Brain microvascular endothelial cell (primary cell): ENCODE measurements at places on chromosomes 16 and 17.

- no peak for DNase-seq
These were observed 32.3 kb downstream of the TRPV2 start for GRCh38 chr17:16447676-16448075.

- DNase-seq, result no peak
These were observed 156.0 kb downstream of the CDH13 start for GRCh38 chr16:82782715-82783251.

DNA sequence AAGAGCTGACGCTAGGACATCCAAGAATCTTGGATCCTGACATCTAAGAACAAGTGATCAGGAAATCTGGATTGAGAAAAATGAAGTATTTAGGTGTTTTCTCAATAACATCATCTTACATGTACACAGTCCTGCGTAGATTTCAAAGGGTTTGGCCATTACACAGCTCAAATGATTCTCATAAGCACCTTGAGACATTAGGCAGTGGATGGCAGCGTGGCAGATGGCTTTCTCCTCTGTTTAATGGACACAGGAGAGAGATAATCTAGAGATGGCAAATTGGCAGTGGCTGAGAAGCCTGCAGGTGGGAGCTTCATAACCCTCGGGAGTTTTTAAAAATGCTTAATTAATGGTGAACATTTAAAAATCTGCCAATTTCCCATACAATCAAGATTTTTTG is 137.5 kb downstream of the ZFHX3 start:
- no peak for DNase-seq

GRCh38 chr17:72385475-72385874 is 264.7 kb downstream of the SOX9 start:
- no peak for DNase-seq

DNA sequence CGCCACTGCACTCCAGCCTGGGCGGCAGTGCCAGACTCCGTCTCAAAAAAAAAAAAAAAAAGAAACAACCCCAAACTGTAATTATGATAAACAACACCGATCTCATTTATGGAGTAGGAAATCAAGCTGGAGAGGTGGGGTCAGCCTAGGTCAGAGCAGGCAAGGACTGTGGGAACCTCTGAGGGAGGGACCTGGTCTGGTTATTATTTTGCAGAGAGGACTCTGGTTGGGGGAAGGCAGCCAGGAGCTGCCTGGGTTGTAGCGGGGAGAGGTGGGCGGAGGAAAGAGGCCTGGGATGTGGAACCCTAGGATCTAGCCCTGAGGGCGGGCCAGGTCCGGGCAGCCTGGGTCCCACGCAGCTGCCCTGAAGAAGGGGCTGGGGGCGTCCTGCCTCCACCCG is 10.9 kb upstream of the HS3ST6 start:
- DNase-seq, result no peak

DNA sequence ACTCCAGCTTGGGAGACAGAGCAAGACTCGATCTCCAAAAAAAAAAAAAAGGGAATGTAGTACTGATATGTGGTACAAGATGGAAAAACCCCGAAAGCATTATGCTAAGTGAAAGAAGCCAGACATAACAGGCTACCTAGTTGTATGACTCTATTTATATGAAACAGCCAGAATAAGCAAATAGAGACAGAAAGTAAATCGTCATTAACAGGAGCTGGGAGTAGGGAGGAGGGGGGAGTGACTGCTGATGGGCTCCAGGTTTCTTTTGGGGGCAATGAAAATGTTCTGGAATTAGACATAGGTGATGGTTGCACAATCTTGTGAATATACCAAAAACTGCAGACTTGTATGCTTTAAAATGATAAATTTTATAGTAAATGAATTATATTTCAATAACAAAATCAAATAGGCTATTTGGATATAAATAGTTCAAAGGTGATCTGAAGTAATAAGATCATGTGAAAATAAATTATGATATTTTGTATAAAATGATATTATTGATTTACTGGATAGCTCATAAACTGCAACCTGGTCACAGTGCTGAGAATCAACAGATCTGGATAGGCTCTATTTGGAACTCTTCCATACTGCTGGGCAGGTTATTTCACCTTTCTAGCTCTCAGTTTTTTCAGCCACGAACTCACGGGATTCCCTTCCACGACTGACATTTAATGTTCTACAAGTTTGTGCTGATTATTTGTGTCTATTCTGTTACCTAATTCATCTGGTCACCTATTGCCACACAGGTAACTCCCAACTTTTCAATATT is 27.1 kb downstream of the ZNF652 start:
- no peak for DNase-seq

DNA sequence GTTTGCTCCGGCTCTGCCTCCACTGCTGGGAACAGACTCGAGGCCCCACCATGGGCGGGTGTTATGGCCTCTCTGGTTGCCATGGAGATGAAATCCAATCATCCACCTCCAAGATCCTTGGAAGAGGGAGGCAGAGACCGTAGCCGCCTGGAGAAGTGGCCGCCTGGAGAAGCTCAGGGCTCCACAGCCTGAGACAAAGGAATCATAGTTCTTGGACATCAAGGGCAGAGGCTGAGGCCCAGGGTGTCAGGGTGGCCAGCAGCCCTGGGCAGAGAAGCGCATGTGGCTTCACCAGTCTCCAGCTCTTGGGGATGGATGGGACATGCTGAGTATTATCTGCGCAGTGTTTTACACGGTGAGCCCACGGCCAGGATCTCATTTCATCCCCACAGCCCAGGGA is 36.2 kb downstream of the ABR start:
- peak; percentile 14 for DNase-seq

- DNase-seq, result no peak
These were observed 14.4 kb upstream of the FBXO47 start for GRCh38 chr17:38981636-38982035.

- no peak for DNase-seq
These were observed 15.9 kb upstream of the ARHGAP17 start for GRCh38 chr16:25031132-25031440.

DNA sequence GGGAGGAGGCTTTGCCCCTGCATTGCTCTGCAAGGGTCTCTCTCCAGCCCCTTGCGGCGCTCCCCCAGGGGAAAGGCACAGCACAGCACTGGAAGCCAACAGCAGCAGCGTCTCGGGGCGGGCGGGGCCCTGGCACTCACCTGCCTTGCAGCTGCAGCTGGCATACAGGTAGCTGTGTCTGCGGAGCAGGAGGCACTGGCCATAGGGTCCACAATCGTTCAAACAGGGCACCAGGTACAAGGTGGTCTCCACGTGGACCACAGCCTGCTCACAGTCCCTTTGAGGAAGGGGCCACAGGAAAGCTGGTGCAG is 4.2 kb upstream of the MRPL28 start:
- no peak for DNase-seq

DNA sequence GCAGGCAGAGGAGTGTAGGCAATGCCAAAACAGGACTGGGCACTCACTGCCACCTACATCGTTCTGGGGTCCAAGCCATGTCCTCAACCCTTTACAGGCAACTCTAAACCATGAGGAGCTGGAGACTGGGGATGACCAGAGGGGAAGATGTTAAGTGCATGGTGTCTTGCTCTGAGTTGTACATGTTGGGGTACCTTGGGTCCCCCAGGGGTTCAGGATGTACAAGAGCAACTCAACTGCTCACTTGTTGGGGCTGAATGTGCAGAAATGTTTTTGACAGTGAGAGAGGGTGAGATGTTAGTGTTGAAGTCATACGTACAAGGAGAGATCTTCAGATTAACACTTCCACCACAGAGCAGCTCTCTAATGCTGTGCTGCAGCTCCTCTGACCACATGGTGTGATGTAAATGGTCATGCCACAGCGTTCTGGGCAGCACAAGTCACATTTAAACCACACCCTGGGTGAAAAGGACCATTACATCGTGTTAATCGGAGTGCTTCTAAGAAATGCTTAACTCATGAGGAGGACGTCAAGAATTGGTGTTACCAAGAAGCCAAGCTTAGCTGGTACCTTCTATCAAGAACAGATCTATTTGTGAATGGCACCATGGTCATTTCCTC is 2.4 kb downstream of the CCL18 start:
- DNase-seq, result no peak

DNA sequence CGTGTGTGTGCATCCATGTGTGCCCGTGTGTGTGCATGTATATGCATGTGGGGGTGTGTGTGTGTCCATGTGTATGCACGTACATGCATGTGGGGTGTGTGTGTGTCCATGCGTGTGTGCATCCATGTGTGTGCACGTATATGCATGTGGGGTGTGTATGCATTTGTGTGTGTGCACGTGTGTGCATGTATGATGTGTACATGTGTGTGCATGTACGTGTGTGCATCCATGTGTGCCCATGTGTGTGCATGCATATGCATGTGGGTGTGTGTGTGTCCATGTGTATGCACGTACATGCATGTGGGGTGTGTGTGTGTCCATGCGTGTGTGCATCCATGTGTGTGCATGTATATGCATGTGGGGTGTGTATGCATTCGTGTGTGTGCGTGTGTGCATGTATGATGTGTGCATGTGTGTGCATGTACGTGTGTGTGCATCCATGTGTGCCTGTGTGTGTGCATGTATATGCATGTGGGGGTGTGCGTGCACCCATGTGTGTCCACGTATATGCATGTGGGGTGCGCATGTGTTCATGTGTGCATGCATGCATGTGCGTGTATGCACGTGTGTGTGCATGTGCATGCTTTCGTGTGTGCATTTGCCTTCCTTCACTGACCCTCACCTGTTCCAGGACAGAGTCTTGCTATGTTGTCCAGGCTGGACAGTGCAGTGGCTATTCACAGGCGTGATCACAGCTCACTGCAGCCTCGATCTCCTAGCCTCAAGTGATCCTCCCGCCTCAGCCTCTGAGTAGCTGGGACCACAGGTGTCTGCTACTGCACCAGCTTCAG is 129.6 kb upstream of the TNRC6C start:
- no peak for DNase-seq

- DNase-seq, result no peak
These were observed 64.6 kb downstream of the ANKFN1 start for GRCh38 chr17:56217921-56218320.

- DNase-seq, result peak; percentile 87
These were observed 222.4 kb upstream of the AXIN2 start for GRCh38 chr17:65783845-65784334.

DNA sequence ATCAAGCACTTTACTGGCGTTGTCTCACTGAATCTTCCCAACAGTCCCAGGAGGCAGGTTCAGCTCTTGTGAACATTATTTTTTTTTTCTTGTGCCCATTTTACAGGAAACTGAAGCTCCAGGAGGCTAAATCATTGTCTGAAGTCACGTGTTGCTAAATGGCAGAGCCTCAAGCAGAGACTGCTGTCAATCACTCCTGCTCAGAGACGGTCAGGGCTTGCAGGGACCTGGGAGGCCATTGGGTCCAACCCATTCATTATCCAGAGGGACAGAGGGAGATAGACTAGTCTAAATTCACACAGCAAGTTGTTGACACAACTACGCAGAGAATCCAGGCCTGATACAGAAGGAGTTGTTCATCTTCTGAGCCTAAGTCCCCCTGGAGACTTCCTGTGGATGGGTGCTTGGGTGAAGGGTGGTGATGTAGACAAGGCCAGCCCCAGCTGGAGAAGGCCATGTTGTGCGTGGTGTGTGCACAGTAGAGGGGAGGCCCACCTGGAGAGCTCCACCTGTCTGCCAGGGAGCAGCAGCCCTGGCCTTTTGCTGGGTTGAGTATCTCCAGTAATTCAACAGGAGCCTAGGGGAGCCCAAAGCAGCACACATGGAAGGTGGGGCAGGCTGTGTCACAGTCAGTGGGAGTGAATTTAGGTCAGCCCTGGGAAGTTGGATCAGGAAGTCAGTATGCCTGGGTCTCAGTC is 24.3 kb upstream of the C1QL1 start:
- no peak for DNase-seq

- DNase-seq, result no peak
These were observed 20.7 kb downstream of the TPSD1 start for GRCh38 chr16:1276580-1276878.

GRCh38 chr17:40176754-40177110 is 538 bp upstream of the RAPGEFL1 start:
- DNase-seq, result no peak

DNA sequence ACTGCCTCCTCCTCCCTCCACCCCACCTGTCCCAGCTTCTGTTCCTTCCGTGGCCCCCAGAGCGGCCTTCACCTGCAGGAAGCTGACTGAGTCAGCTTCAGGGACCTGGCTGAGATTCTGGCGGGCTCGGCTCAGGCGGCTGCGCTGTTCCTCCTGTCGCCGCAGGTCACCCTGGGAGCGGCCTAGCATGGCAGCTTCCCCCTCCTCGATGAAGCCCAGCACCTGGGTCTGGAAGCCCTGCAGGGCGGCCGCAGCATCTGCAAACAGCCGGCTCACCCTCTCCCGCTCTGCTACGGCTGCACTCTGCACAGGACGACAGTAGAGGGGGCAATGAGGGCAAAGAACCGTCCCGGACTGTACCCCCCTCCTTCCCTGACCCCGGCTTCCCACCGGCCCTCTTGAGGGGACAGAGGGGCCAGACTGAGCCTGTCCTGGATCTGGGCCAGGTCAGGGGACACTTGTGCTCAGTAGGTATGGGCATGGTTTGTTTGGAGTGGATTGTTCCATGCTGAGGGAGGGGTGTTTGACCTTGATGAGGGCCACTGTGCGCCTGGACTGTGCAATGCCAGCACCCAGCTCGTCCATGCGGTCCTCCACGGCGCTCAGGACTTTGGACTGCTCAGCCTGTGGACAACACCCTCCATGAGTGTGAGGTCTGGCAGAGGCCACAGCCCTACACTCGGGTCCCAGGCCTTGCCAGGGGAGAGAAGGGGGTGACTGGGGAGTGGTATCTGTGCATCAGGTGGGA is 2.0 kb downstream of the TRIM47 start:
- DNase-seq, result no peak
